Esophagus mucosa (tissue), 1 donor: ENCODE measurements at places on chromosomes 6 and 20. TPM values are rescaled to one million over a fixed set of nuclear protein-coding genes. Genes with fewer than 3 reads are reported as not detected.

The ROMO1 gene
- 136 TPM for total RNA-seq

The SLC26A8 gene
- total RNA-seq: 0.04 TPM

The RPS21 gene
- 1,745 TPM for total RNA-seq

The SYCP2 gene
- total RNA-seq: 0.60 TPM

The POPDC3 gene
- total RNA-seq: not detected

The SH3BGRL2 gene
- 28.5 TPM for total RNA-seq

The NHLRC1 gene
- total RNA-seq: 0.96 TPM

The RAD21L1 gene
- not detected for total RNA-seq

The ZNF76 gene
- total RNA-seq: 14.3 TPM

The PTCRA gene
- total RNA-seq: not detected

The SEMG1 gene
- total RNA-seq: not detected

The RBM24 gene
- 0.32 TPM for total RNA-seq

The SAPCD1 gene
- total RNA-seq: 0.64 TPM

The TMEM244 gene
- total RNA-seq: not detected

The SUPT3H gene
- 2.9 TPM for total RNA-seq

The COL12A1 gene
- total RNA-seq: 9.4 TPM

The GABRR1 gene
- 0.24 TPM for total RNA-seq

The BACH2 gene
- 0.76 TPM for total RNA-seq
